ENCODE measurements at places on chromosomes 1 and 21. TPM values are rescaled to one million over a fixed set of nuclear protein-coding genes. Genes with fewer than 3 reads are reported as not detected.

The IL10 gene
- polyA plus RNA-seq = 0.33 TPM

The CNN3 gene
- 389 TPM for polyA plus RNA-seq

- no peak for DNase-seq
Observed at GRCh38 chr1:67304023-67304422, 3.6 kb upstream of the IL12RB2 start.

DNA sequence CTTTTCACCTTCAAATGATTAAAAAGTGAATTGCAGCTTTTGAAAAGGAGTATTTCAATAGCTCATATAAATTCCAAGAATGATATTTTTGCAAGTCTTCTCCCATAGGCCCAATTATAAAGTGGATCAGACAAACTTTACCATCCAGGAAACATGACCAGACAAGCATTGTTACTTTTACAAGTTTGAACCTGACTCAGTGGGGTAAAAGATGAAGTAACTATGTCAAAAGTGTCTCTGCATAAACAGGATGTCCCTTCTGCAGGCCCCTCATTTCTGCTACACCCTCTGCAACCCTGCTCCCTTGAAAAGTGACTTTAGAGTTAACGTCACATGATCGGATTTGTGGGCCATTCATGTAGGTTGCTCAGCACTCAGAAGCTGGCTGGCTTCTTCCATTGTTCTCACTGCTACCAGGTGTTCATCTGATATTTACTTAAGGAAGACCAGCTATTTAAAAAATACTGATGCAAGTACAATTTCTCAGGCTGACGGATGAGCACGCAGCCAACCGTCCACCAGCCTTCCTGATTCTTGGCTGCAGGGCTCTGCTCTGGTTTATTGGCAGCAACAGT, 32.3 kb downstream of the URB1 start:
- no peak for DNase-seq

DNA sequence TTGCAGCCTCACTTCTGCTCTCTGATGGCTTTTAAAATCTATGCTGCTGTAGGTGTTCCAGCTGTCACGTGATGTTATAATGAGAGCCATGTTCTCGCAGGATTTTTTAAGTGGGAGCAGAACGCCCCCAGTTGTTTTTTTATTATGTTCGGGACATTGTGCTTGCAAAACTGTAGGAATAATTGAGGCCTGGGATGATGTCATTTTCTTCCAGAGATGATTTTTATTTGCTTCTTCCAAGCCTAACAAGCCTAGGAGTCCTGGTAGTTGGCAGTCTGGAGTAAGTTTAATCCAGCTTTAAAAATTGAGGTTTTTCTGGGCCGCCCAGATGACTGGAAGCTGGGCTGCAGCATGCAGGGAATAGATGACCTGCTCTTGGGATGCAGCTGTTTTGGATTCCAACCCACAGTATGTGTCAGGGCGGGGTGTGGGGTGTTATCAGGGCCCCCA, 34.6 kb upstream of the CHIT1 start:
- no peak for DNase-seq

All from right renal cortex interstitium (tissue), 3 donors.